MCF 10A (cell line): ENCODE measurements at places on chromosomes 6 and 20.

DNA sequence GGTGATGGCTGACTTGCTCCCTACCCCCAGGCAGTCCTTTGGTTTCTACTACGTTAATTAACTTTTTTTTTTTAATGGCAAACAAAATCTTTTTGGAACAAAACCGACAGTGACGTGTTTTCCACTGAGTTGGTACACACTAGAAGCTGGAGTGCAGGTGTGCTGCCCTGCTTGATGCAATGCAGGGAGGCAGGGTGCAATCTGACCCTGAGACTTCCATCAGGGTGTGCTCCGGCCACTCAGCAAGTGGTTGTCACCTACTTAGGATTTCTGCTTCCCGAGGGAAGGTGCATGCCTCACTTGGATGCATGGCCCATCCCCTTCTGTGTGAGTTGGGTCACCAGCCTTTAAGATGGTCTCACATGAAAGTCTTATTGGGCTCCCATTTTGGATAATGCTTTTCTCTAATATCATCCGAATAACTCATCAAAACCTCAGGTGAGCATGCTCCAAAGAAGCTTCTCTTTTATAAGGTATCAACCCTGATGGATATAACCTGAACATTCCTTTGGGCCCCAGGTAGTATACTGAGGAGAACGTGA lies 14.0 kb downstream of the RREB1 start:
- DNase-seq = no peak

DNA sequence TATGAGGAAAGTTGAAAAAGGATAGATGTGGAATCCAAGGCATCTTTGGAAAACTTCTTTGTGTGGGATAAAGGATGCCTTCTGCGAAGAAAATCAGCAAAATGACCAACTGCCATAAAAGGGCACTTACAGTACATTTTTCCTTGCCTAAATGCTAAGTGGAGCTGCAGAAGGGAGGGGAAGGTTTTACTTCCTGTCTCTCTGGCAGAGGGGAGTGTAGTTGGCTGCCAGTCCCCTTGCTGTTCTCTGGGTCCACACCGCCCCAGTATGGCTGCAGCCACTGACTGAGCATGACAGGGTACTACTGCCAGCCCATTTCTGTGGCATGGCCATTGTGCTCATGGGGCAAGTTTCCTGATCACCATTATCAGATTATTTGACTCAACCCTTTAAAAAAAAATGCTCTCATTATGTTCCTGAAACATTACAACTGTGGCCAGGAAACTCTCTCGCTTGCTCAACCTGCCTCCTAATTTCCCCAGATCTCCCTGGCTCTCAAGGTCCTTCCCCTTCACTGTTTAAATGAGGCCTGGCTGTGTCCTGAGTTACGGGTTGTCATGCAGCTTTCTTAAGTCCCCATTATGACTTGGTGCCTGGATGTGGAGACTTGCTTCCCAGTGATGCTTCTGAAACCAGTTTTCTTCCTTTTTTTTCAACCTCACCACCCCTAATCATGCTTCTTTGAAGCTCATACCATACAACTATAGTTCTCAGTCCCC lies 34.5 kb upstream of the FAM184A start:
- DNase-seq = no peak

DNA sequence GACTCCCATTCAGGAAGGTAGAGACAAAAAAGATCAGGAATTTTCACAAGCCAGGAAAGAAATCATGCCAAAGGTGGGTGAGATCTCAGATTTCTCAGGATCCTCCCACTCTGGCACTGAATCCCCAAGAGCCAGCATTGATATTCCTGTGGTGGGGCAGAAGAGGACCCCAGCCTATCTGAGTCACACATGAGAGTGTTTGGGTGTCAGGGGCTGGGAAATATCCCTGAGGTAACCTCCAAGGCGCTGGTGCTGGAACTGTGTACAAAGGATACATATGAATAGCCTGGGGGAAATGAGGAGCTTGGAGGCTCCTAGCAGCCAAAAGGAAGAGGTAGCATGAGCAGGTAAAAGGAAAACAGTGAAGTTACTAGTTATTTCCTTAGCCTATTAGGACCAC lies 369.4 kb downstream of the BTBD9 start:
- no peak for DNase-seq

- no peak for DNase-seq
These were observed 88.4 kb downstream of the DHX35 start for GRCh38 chr20:39050555-39050902.

DNA sequence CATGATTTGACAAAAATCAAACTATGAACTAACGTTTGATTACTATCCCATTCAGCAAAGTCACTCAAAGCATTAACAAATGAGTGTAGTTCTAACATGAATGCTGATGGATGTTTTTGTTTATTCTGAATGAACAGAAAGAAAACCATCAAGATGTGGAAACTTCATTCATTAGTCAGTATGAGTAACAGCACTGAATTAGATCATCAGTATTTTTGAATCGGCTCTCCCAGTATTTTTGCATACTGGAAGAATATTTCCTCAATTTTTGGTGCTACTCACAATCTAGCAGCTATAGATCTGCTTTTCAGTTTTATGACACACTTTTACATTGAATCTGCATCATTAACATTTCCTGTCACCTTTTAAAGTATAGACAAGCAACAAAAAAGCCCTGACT lies 63.8 kb upstream of the CD83 start:
- no peak for DNase-seq

GRCh38 chr20:32512047-32512385 lies 73.1 kb downstream of the NOL4L start:
- no peak for DNase-seq

DNA sequence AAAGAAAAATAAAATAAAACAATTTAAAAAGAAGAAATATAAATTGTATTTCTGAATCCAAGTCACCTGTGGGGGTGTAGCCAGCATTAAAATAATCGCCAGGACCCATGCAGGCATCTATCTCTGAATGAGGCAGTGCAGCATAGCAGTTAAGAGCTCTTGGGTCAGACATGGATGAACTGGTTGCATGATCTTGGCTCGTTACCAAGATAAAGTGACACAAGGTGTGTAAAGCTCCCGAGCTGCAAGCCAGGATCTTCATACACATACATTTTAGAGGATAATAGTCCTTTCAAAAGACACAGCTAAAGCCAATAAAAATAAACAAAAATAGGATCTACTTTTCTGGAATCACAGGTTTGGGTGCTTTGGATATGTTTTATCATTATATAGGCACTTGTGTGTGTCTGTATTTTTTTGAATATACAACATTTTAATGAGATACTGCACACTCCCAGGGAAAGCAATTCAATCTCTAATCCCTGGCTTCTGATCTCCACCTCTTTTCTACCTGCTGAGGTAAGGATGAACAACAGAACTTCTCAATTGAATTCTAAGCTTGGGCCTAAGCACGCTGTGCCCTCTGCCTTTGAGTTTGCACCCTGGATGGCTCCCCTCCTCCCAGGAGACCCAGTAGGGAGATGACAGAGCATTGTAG lies 8.9 kb downstream of the TRIM10 start:
- DNase-seq = no peak

- DNase-seq = no peak
These were observed 15.1 kb downstream of the GSTA1 start for GRCh38 chr6:52788478-52788877.

DNA sequence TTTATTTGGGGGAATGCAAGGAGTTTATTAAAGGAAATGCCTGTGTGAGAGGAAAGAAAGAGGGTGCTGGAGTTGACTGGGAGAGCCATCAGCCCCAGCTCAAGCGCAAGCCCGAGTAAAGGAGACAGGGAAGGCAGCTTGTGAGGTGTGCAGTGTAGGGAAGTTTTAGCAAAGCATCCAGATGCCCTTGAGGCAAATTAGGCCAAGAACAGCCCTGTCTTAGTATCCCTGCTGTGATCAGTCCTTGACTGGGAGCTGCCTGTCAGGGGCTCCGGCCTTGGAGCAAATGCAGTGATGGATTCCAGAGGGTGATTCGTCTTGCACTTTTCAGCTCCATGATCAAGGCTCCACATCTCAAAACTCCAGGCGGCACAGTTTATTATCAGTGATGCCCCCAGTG lies 561.7 kb downstream of the KIF16B start:
- DNase-seq = no peak
